Spleen (tissue), 13 donors: ENCODE measurements at places on chromosomes 1 and 21. TPM values are rescaled to one million over a fixed set of nuclear protein-coding genes. Genes with fewer than 3 reads are reported as not detected.
A peak's percentile ranks its signal among the peaks of the same experiment; 100 is the strongest.

The COL16A1 gene
- total RNA-seq, result 12.4 TPM

The DIO1 gene
- total RNA-seq, result not detected

The LCE2A gene
- total RNA-seq, result not detected

The ARPC5 gene
- 221 TPM for total RNA-seq

The DCST2 gene
- total RNA-seq, result not detected

The AKR7A2 gene
- 32.2 TPM for total RNA-seq

The TMEM82 gene
- not detected for total RNA-seq

DNA sequence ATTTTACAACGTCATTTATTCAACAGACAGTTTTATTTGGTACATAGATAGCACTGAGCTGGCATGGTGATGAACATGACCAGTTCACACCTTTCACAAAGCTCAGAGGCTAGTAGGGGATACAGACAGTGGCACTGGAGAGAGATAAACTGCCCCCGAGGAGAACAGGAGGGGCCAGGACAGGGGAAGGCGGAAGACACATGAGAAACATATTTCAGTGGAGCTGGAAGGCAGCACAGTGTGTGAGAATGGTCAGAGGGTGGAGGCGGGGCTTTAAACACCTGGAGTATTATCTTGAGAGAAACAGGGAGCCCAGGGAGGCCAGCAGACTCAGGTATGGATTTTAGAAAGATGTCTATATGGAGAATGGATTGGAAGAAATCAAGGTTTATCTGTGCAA is 49.5 kb downstream of the CHML start:
- H3K36me3 ChIP-seq, result no peaks in the 10 kb centered on the region
- no peak overlapping the region for H3K4me3 ChIP-seq
- no peak for DNase-seq
- H3K27me3 ChIP-seq, result no peaks in the 10 kb centered on the region

GRCh38 chr1:34122080-34122932 is 42.7 kb downstream of the CSMD2 start:
- no peaks in the 10 kb centered on the region for H3K36me3 ChIP-seq
- no peak for DNase-seq
- no peaks in the 10 kb centered on the region for H3K4me1 ChIP-seq
- H3K4me3 ChIP-seq, result no peak overlapping the region
- no peak overlapping the region for H3K27ac ChIP-seq

GRCh38 chr1:116544588-116545358 is 26.1 kb downstream of the CD58 start:
- H3K4me3 ChIP-seq, result no peak overlapping the region
- peaks cover 34% of the 10 kb centered on the region for H3K36me3 ChIP-seq
- no peak for DNase-seq
- no peak overlapping the region for H3K27ac ChIP-seq
- no peaks in the 10 kb centered on the region for H3K27me3 ChIP-seq

DNA sequence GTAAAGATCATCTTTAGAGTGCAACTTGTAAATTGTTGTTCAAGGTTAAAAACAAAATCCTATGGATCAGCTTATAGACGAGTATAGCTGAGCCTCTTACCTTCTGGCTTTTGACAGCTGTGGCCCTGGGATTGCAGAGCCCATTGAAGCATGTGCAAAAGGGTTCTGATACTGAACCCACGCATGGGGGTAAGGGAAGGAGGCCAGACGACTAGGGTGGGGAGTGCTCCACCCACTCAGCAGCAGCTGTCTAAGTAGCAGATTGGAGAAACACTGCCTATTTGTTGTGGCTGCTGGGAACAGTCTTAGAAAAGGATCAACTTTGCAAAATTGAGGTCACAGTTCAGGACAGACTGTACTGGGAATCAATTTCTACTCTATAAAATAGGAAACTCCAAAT is 16.1 kb downstream of the CD101 start:
- no peak overlapping the region for H3K27ac ChIP-seq
- H3K36me3 ChIP-seq, result peaks cover 12% of the 10 kb centered on the region
- no peak overlapping the region for H3K4me3 ChIP-seq
- H3K27me3 ChIP-seq, result no peaks in the 10 kb centered on the region
- H3K4me1 ChIP-seq, result no peaks in the 10 kb centered on the region

- H3K36me3 ChIP-seq, result peaks cover 17% of the 10 kb centered on the region
- H3K27me3 ChIP-seq, result no peaks in the 10 kb centered on the region
- DNase-seq, result no peak
- H3K4me3 ChIP-seq, result no peak overlapping the region
- H3K27ac ChIP-seq, result no peak overlapping the region
Observed at GRCh38 chr1:178011465-178011828, 41.6 kb upstream of the SEC16B start.

- H3K4me3 ChIP-seq, result no peak overlapping the region
- H3K36me3 ChIP-seq, result no peaks in the 10 kb centered on the region
- no peak for DNase-seq
- no peaks in the 10 kb centered on the region for H3K4me1 ChIP-seq
Observed at GRCh38 chr1:219717536-219717935, 104.6 kb upstream of the ZC3H11B start.

GRCh38 chr1:182668521-182669054 is 15.8 kb downstream of the RGS8 start:
- H3K27ac ChIP-seq, result no peak overlapping the region
- DNase-seq, result no peak

- no peak overlapping the region for H3K27ac ChIP-seq
- H3K27me3 ChIP-seq, result no peaks in the 10 kb centered on the region
- H3K4me1 ChIP-seq, result no peaks in the 10 kb centered on the region
- H3K4me3 ChIP-seq, result no peak overlapping the region
- no peaks in the 10 kb centered on the region for H3K36me3 ChIP-seq
Observed at GRCh38 chr1:24713176-24713575, 32.1 kb upstream of the CLIC4 start.

- H3K27ac ChIP-seq, result no peak overlapping the region
- H3K4me1 ChIP-seq, result no peaks in the 10 kb centered on the region
- no peaks in the 10 kb centered on the region for H3K36me3 ChIP-seq
- no peak overlapping the region for H3K4me3 ChIP-seq
- no peak for DNase-seq
Observed at GRCh38 chr1:172107316-172107975, 266.1 kb downstream of the DNM3 start.

DNA sequence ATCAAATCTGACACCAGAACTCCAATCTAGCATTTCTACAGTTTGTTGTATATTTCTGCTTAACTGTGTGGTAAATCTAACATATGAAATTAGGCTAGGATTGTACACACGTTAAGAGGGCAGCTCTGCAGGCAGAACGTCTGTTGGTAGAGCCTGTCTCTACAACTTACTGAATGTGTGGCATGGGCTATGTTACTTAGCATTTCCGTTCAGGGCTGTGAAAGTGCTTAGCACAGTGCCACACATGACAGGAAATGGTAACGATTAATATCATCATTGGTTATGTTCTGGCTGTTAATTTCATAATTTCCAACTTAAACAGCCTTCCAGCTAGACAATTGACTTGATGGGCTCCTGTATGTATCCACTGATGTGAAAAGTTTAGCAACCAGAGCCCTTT is 9.6 kb upstream of the C8B start:
- H3K27ac ChIP-seq, result no peak overlapping the region
- H3K27me3 ChIP-seq, result no peaks in the 10 kb centered on the region
- H3K4me3 ChIP-seq, result no peak overlapping the region
- H3K36me3 ChIP-seq, result no peaks in the 10 kb centered on the region

DNA sequence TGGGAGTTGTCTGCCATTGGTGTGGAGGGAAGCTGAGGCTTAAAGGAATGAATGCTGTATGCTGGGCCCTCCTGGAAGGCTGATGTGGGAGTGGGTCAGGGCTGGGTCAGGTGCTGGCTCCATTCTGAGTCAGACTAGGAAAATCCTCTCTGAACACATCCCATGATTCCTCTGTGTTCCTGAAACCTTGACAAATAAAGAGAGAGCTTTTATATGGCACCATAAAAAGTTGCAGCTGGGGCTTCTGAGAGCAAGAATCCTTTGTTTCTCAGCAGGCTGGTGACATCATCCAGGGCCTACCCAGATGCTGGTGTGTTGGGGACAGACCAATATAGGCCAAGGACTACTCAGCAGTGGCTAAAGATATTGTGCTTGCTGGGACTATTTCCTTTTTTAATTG is 27.8 kb upstream of the NFASC start:
- H3K4me1 ChIP-seq, result no peaks in the 10 kb centered on the region
- no peaks in the 10 kb centered on the region for H3K36me3 ChIP-seq
- H3K4me3 ChIP-seq, result no peak overlapping the region
- no peak overlapping the region for H3K27ac ChIP-seq

DNA sequence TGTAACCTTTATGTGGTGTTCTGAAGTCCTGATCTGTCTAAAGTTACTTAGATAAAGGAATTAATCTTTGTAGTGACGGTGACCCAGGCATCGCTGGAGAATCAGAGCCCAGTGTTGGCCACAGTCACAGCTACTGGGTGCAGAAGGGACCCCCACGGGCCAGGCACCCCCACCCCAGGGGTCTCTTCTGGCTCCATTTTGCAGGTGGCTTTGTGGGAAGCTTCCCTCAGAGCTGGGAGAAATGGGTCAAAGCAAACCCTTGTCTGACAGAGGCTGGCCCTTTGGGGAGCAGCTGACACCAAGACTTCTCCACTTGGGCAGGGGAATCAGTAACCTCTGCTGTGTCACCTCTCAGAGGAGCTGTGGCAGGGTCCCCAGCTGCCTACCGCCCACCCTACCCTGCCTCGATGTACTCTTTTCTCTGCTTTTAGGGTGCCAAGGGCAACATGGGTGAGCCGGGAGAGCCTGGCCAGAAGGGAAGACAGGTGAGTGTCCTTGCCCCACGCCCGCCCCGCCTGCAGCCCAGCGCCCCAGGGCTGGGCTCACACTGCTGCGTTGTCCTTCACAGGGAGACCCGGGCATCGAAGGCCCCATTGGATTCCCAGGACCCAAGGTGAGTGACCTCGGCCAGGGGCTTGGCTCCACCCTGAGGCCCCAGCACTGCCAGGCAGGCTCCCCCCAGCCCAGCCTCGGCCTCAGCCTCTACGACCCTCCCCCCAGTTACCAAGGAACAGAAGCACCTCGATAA is 17.7 kb downstream of the COL6A2 start:
- no peak overlapping the region for H3K4me3 ChIP-seq
- no peak overlapping the region for H3K27ac ChIP-seq
- no peaks in the 10 kb centered on the region for H3K27me3 ChIP-seq
- peaks cover 89% of the 10 kb centered on the region for H3K36me3 ChIP-seq

DNA sequence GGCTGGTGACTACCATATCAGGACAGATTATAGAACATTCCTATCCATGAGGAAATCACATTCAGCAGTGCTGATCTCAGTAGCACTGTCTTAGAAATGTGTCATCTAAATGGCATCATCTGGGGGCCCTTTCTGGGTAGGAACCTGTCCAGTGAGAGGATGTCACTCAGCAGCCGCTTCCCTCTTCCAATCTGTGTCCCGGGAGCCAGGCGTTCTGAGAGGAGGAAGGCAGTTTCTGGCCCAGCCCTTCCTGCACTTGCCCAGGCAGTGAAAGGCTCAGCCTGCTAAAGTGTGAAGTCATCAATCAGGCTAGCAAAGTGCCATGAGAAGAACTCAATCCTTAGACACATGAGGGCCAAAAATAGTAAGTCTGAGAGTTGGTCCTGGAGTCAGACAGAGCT is 25.6 kb downstream of the RAB4A start:
- H3K4me1 ChIP-seq, result no peaks in the 10 kb centered on the region
- no peak overlapping the region for H3K27ac ChIP-seq
- H3K27me3 ChIP-seq, result no peaks in the 10 kb centered on the region
- H3K36me3 ChIP-seq, result no peaks in the 10 kb centered on the region

- H3K4me1 ChIP-seq, result peaks cover 4% of the 10 kb centered on the region
- peak overlapping the region; percentile 68 for H3K27ac ChIP-seq
- peaks cover 6% of the 10 kb centered on the region for H3K27me3 ChIP-seq
- H3K36me3 ChIP-seq, result no peaks in the 10 kb centered on the region
- no peak overlapping the region for H3K4me3 ChIP-seq
Observed at GRCh38 chr1:12067900-12068821, 5.1 kb downstream of the TNFRSF8 start.

DNA sequence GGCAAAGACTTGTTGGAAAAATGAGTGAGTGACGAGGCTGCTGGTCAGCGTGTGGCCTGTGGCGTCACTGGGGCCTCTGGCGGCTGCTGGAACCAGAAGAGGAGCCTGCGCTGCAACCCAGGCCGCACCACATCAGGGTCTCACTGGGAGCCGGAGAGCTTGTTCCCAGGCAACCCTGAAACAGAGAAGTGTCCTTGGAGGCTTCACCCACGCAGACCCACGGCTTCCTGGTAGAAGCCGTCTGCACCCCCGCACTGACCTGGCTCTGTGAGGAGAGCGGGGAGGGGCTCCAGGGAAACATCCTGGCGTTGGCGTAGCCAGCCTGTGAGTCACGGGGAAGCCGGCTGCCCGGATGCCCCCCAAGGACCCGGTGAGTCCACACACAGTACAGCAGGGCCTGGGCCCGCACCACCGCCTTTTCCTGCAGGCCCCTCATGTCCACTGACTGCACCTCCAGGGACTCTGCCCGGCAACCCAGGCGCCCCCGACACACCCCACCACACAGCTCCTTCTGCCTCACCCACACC is 57.4 kb downstream of the COL6A1 start:
- H3K27me3 ChIP-seq, result no peaks in the 10 kb centered on the region
- H3K4me1 ChIP-seq, result no peaks in the 10 kb centered on the region
- H3K27ac ChIP-seq, result peak overlapping the region; percentile 63

- no peaks in the 10 kb centered on the region for H3K36me3 ChIP-seq
- DNase-seq, result no peak
- H3K27ac ChIP-seq, result no peak overlapping the region
- H3K4me1 ChIP-seq, result no peaks in the 10 kb centered on the region
- peaks cover 7% of the 10 kb centered on the region for H3K27me3 ChIP-seq
Observed at GRCh38 chr1:201883786-201884185, 4.9 kb upstream of the SHISA4 start.

DNA sequence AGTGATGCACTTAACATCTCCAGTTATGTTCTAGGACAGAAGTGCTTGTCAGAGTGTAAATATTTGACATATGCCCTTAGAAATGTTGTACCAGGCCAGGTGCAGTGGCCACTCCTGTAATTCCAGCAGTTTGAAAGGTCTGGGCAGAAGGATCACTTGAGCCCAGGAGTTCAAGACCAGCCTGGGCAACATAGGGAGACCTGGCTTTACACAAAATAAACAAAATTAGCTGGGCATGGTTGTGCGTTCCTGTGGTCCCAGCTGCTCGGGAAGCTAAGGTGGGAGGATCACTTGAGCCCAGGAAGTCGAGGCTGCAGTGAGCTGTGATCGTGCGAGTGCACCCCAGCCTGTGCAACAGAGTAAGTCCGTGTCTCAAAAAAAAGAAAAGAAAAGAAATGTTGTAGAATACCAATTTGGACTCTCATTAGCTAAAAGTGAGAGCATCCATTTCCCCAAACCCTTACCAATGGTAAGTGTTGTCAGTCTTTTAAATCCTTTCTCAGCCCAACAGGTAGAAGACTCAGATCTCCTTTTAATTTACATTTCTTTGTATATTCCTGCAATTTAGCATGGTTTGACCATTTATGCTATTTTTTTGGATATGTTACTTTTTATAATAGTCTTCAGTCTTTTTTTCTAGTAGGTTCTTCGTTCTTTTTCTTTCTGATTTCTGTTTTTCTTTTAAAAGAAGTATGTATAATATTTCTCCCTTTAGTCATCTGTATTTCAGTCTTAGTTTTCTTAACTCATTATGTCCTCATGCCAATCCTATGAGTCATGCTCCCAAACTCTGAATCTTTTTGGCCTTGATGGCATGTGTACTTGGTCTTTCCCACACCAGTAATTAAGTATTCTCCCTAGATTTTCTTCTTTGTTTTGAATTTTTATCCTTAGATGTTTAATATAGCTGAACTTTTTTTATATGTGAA is 74.4 kb downstream of the CAMTA1 start:
- no peak for DNase-seq
- H3K27ac ChIP-seq, result peak overlapping the region; percentile 52
- H3K27me3 ChIP-seq, result no peaks in the 10 kb centered on the region
- no peaks in the 10 kb centered on the region for H3K36me3 ChIP-seq
- no peaks in the 10 kb centered on the region for H3K4me1 ChIP-seq

GRCh38 chr1:243261390-243261789 is 5.5 kb downstream of the SDCCAG8 start:
- DNase-seq, result no peak
- no peak overlapping the region for H3K4me3 ChIP-seq
- H3K27ac ChIP-seq, result no peak overlapping the region
- no peaks in the 10 kb centered on the region for H3K36me3 ChIP-seq
